ENCODE measurements at places on chromosomes 5 and 9.

GRCh38 chr5:170963521-170963920 lies 101.7 kb downstream of the RANBP17 start:
- no peak for DNase-seq

- DNase-seq: no peak
Observed at GRCh38 chr9:77898864-77899263, 132.7 kb downstream of the GNAQ start.

DNA sequence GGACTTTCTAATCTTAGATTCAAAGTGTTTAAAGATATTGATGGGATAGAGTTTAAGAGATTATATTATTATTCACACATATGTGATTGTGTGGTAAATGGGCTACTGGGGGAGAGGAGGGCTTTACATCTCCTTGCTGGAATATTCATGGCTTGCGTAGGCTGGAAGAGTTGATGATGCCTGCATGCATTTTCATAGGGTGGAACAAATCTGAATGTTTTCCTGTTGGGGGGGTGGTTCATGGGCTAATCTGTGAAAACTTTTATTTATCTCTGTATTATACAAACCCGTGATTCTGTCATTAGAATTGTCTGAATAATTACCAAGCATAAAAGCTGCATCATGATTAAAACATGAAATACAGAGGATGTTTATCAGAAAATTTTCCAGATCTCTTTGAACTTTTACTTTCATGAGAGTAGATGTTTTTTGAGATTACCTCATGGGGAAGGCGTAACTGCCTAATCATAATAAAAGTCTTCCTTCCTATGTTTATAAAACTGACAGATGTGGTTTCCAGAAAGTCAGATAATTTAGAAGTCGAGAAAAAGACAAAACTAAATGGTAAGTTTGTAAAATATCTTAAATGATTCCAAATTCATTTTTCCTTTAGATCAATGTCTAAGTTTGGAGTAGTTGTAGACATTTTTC lies 1185.4 kb upstream of the SEMA6A start:
- DNase-seq: no peak

DNA sequence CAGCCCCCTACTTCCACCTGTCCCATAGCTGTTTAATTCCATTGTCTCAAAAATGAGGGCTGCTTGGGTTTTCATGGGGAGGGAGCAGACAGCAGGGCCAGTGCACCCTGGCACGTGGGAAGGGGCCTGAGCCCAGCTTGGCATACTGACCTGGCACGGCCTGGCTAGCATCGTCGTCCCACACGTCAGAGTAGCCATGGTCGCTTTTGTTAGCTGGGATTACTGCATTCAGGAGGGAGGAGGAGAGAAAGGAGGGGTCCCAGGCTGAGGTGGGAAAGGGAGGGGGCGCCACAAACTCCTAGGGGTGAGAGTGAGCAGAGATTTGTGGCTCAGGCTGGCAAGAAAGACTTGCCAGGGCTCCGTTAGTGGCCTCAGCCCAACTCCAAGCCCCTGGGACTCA lies 21.1 kb upstream of the CYSTM1 start:
- DNase-seq: no peak

GRCh38 chr5:82792096-82792495 lies 285.1 kb downstream of the TMEM167A start:
- DNase-seq: no peak

GRCh38 chr9:132193227-132194124 lies 31.6 kb downstream of the NTNG2 start:
- DNase-seq: no peak

GRCh38 chr9:131421691-131422090 lies 27.8 kb downstream of the PRRC2B start:
- DNase-seq: no peak

GRCh38 chr9:86670076-86670475 lies 277.2 kb downstream of the GAS1 start:
- no peak for DNase-seq

GRCh38 chr5:113825176-113825575 lies 311.7 kb downstream of the YTHDC2 start:
- DNase-seq: no peak

DNA sequence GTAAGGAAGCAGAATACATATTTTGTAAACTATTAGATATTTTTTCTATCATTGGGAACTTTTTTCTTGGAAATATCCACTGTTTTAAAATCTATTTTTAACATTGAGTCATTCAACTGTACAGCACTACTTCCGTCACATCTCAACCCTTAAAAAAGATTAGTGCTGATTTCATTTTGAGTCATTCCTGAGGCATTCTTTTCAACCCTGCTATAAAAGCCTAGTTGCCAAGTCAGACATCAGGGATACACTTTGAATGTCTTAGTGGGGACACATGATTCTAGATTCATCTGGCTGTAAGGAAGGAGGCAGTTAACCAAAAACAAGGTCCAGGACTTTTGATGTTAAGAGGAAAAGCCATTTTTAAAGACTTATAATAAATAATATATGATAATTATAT lies 160.9 kb downstream of the GIN1 start:
- DNase-seq: no peak

- no peak for DNase-seq
Observed at GRCh38 chr9:16825971-16826625, 44.4 kb downstream of the BNC2 start.

DNA sequence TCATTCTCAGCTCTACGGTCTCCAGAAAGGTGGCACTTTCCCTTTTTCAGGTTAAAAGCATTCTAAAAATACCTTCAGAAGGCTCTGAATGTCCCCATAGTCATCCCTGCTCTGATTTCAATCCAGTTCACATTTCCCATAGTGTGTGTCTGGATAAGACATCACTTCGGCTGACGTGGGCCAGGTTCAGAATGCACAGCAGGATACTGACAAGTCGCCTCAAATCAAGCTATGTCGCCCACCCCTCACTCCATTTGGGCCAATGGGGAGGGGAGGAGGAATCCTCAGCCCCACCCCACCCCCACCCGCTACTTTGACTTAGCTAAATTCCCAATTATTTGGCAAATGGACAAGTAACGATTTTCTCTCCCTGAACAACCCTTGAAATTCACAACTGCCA lies 148.0 kb downstream of the SLIT3 start:
- DNase-seq: no peak

DNA sequence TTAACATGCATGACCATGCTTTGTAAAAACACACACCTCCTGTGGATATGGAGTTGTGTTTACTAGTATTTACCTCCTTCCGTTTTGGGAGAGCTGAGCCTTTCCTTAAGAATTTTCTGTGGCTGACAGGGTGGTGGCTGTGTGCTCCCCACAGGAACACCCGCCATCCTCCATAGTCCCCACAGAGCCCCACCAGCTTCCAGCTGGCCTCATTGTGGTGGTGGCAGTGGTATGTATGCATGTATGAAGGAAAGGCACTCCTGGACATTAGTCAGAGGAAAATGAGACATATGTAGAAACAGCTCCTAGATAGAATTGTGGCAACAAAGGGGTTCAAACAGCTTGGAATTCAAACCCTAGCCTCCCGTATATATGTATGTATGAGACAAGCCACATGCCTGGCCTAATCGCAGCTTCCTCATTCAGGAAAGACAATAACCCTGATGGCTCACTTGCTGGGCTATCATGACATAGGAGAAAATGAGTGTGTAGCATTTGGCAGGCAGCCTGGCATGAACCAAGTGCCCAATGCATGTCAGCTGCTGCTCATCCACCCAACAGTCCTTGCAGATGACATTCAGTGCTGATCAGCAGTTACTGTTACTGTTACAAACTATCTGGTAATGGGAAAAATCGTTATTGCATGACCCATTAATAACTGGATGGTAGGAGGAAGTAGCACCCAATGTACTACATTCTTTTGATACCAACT lies 459.7 kb downstream of the EBF1 start:
- no peak for DNase-seq

- no peak for DNase-seq
Observed at GRCh38 chr9:5364294-5365024, 24.8 kb upstream of the RLN1 start.

DNA sequence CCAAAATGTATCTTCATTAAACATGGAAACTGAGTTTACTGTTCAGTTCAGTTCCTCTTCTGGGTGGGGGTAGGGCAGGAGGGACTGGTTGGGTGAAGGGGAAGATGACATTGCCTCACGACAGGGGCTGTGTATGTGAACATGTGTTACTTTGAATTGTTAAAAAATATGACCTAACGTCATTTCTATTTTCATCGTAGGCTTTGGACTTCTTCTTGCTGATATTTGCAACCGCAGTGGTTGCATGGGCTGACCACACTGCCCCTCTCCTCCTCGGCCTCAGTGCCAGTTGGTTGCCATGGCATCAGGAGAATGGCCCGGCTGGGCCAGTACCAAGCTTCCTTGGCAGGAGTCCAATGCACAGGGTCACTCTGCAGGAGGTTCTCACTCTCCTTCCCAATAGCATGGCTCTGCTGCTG lies 41.5 kb downstream of the HACD4 start:
- no peak for DNase-seq

- no peak for DNase-seq
Observed at GRCh38 chr9:70542311-70542931, 128.0 kb upstream of the KLF9 start.
